ENCODE measurements at places on chromosomes 2 and 18.

DNA sequence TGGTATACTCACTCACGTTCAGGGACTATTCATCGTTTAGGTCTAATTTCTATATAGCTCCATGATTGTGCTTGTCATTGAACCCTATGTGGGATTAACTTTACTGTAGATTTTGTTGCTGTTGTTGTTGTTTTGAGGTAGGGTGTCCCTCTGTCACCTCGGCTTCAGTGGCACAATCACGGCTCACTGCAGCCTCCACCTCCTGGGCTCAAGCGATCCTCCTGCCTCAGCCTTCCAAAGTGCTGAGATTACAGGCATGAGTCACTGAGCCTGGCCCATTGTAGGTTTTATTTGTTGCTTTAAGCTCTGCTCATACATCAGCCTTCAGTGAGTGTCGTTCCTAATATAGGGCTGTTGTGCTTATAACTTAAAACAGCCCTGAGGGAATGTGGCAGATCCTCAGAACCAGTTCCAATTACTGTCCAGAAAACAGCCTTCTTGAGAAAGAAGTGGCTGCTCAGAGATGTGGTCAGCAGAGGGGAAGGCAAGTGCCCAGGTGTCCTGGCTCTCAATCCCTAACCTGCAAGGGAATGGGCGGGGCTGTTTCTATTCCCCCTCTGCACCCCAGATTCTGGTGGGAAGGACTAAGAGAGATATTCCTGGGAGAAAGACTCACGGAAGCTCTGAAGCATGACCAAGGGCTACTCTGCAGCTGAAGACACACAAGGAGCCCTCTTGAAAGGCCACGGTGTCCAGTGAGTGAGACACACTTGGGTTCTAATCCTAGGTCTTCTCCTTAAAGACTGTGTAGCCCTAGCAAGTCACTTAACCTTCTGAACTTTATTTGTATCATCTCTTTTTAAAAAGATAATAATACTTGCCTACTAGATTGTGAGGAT, 79.6 kb upstream of the LCLAT1 start:
- DNase-seq, result no peak

DNA sequence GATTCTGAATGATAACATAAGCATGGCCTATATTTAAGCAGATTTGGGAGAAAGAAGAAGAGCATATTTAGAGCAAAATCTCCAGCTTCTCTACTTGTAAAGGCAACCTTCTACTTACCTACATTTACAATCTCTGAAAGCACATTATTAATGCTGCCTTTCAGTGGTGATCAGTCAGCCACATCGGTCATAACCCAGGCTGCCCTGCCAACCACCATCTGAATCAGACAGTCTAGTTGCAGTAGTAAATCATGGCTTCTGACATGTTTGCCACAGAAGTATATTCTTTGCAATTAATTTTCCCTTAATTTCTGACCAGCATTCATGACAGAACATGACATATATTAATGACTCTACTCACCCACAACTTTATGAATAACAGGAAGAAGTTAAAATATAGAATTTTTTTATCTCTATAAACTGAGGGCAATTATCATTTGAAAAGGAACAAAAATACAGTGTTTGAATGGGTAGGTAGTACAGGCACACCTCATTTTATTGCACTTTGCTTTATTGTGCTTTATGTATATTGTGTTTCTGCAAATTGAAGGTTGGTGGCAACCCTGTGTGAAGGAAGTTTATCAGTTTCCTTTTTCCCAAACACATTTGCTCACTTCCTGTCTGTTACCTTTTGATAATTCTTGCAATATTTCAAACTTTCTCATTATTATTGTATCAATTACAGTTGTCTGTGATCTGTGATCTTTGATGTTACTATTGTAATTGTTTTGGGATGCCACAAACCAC, 531.6 kb upstream of the CHAC2 start:
- no peak for DNase-seq

- DNase-seq, result peak; percentile 21
Observed at GRCh38 chr2:111898703-111899514, 502 bp downstream of the MERTK start.

- DNase-seq, result no peak
Observed at GRCh38 chr2:151727593-151728552, 6.4 kb downstream of the NEB start.

DNA sequence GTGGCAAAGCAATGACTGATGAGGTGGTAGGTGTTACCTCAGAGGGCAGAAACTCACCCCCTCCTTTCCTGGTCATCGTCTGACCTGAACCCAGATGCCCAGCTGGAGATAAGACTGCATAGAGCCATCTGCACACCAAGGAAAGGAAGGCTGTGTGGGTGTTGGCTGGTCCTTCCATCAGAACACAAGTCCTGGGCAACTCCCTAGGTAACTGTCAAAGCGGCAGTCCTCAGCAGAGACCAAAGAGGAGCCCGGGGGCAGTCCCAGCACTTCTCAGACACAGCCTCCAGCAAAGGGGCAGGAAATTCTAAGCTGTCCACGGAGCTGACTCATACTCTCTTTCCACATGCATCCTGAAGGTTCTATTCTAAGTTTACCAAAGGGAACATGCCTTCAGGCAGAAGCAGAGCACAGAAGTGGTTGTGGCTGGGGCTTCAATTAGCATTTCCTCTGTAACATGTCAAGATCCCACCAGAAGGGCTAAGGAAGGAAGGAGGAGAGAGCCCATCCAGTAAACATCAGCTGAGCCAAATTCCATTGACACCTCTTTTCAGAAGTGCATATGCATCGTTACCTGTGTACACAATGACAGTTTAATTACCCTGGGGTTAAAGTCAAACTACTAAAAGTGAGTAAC, 54.7 kb downstream of the SPRED2 start:
- no peak for DNase-seq
